ENCODE measurements at places on chromosomes 12 and 14.

DNA sequence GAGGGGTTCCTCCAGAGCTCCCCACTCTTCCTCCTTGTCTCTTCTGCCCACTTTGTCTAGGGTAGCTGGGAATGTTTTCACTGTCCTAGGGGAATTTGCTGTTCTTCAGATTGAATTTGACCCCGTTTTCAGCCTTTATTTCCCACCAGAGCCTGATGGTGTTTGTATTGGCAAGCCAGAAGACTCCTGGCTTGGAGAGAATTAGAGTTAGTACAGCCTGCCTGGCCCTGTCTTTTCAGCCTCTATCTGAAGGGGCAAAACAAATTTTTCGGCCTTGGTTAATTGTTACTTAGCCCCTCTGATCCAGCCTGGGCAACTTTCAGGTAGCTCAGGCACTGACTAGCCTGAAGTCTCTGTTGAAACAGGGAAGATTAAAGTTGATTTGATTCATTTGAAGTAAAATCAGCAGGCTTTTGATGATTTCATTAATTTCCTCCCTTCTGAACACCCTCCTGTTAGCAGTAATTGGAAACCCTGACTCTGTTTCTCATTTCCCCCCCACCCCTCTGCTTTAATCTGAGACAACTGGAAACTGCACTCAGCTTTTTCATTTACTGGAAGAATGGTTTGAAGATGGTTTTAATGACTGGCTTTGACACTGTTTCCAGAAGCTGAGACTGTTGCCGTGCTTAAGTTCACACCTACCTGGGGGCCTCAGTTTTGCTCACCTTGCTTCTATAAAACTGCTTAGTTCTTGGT, 63.3 kb downstream of the SUSD6 start:
- DNase-seq, result no peak

DNA sequence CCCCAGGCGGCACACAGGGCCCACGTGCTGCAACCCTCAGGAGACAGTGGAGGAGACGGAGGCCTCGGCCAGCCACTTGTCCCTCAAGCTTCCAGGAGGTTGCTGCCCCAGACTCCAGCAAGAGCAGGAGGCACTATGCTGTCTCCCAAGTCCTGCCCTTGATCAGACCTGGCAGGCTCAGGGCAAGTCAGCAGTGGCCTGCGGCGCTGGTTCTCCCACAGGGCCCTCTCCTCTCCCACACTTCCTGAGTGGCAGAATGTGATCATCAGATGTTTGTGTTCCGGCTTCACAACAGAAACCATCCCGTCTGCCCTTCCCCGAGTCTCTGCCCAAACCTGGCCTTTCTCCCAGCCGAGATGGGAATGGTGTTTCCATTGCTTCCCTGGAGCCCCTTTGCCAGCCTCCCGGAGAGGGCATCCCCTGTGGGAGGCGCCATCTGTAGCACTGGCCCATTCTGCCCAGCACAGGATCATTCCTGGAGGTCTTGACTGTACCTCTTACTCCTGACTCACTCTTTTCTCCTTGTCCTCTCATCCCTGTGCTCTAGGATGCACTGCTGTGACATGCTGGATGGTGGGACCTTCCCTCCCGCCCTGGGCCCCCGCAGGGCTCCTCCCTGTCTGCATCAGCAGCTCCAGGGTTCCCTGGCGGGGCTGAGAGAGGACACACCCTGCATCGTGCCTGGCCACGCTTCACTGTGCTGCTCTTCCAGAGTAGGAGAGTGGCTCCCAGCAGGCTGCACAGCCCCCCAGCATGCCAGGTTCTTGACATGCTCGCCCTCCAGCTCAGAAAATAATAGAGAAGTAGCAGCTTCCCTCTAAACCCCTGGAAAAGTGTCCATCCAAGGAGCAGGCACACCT, 114.7 kb upstream of the FKBP4 start:
- no peak for DNase-seq

DNA sequence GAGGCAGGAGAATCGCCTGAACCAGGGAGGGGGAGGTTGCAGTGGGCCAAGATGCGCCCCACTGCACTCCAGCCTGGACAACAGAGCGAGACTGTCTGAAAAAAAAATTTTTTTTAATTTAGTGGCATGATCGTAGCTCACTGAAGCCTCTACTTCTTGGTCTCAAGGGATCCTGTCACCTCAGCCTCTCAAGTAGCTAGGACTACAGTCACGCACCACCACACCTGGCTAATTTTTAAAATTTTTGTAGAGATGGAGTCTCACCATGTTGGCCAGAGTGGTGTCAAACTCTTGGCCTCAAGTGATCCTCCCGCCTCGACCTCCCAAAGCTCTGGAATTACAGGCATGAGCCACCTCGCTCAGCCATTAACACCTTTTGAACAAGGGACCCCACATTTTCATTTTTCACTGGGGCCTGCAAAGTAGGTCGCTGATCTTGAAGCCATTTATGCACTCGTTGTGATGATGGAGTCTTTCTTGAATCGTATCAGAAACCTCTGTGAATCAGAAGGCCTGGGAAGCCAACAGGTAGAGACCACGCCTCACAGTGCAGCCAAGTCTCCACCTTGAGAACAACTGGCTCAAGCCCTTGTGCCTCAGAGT, 5.9 kb downstream of the HCAR1 start:
- no peak for DNase-seq

GRCh38 chr14:104505085-104506074, 74.2 kb upstream of the C14orf180 start:
- DNase-seq, result no peak

DNA sequence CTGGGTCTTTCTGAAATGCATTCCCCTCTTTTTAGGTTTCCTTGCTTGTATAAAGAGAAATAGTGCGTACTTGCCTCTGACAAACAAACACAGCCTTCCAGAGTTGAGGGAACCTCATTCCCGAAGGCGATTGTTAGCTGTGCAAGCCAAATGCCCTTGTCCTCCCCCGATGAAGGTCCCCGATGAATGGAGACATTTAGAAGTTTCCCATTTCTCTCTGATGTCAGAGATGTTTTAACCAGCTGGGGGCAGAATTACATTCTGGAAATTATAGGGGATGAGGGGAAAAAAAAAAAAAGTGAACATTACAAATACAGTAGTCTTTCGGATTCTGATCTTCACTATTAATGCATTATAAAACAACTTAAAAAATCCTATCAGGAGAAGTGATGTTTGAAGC, 366.8 kb downstream of the VRK1 start:
- no peak for DNase-seq

Measured in cortex of kidney (tissue), 1 donor.